GDM1 (cell line): ENCODE measurements at places on chromosomes 5 and 9.

- peak; percentile 53 for DNase-seq
These were observed 7.6 kb downstream of the TTC39B start for GRCh38 chr9:15299374-15299939.

DNA sequence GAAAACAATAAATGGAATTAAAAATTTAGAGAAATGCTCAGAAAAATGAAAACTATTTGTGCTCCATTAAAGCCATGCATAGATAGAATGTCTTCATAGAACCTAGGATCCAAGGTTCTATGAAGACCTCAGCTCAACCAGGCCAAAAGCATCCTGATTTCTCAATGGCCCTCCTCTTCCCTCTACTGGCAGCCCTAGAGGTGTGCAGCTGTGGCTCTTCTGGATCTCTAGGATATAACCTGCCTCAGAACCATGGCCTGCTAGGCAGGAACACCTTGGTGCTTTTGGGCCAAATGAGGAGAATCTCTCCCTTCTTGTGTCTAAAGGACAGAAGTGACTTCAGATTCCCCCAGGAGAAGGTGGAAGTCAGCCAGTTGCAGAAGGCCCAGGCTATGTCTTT, 15.1 kb downstream of the IFNA1 start:
- peak; percentile 9 for DNase-seq

- DNase-seq: no peak
These were observed 13.6 kb upstream of the SYNPO start for GRCh38 chr5:150626853-150627276.

GRCh38 chr9:40914772-40915659, 213.5 kb downstream of the FOXD4L6 start:
- no peak for DNase-seq

- no peak for DNase-seq
These were observed 41.9 kb downstream of the DYNC2I2 start for GRCh38 chr9:128614728-128615127.

DNA sequence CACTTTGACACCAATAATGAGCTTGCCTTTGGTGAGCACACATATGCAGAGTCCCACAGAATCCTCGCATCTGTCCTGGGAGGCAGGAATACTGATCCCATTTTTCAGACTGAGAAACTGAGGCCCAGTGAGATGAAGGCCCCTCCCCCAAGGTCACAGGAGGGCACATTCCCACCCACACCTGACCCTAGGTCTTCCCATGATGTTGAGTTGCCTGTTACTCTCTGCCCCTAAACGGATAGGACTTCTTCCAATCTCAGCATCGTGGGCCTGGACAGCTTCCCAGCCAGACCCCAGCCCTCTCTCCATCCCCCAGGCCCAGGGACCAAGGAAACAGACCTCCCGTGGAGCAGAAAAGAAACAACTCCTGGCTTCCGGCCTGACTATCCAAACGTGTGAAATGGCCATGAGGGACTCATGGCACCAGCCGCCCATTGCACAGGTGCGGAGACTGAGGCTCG, 877 bp downstream of the SH3GLB2 start:
- DNase-seq: no peak
